ENCODE measurements at places on chromosomes 12 and 14.

GRCh38 chr14:21704338-21704737, 30.7 kb upstream of the OR4E1 start:
- no peak for DNase-seq

DNA sequence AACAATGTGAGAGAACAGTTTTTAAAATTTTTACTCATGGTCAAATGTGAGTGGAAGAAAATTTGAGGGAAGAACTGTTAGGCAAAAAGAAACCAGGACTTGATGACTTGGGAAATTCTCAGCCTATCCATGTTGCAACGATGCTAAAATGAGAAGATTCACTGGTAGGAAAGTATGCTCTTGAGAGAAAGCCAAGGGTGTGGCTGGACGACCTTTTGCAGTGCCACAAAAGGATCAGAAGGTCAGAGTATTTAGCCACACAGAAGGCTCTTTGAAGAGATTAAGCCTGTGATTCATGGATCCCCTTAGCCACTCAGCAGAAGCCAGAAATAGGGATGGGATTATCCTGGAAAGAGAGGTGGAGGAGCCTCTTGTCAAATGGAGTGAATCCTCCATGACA, 336.8 kb downstream of the LRIG3 start:
- no peak for DNase-seq

- DNase-seq, result no peak
Measured at GRCh38 chr14:77092676-77093075, 5.4 kb upstream of the CIPC start.

DNA sequence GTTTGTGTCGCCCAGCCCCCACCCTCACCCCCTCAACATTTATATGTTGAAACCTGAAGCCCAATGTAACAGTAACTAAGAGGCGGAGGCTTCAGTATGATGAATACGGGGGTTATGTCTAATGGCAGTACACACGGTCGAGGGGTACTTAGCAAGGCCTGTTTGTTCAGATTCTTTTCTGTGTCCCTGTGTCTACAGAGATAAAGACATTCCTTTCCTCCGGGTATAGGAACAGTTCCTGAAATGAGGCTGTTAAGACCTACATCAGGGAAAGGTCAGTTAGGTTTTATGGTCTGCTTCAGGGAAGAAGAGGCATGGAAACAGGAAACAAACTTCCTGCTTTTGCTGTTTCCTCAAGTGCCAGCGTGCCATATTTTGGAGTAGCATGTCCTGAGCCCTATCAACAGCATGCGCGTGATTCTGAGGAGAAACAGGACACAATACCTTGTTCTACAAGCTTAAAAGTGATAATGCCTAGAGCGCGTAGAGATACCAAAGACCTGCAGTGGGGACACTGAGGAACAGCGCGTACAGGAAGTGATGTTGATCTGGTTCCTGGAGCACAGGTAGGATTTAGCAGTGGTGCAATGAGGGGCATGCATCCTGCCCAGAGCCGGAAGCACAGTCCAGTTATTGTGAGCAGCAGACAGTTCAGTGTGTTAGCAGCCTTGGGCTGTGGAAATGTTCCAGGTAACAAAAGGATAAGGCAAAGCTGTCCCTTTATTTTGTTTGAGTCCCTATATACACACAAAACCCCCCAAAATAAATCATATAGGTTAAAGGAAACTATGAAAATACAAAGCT, 47.2 kb downstream of the FGD4 start:
- DNase-seq, result no peak

DNA sequence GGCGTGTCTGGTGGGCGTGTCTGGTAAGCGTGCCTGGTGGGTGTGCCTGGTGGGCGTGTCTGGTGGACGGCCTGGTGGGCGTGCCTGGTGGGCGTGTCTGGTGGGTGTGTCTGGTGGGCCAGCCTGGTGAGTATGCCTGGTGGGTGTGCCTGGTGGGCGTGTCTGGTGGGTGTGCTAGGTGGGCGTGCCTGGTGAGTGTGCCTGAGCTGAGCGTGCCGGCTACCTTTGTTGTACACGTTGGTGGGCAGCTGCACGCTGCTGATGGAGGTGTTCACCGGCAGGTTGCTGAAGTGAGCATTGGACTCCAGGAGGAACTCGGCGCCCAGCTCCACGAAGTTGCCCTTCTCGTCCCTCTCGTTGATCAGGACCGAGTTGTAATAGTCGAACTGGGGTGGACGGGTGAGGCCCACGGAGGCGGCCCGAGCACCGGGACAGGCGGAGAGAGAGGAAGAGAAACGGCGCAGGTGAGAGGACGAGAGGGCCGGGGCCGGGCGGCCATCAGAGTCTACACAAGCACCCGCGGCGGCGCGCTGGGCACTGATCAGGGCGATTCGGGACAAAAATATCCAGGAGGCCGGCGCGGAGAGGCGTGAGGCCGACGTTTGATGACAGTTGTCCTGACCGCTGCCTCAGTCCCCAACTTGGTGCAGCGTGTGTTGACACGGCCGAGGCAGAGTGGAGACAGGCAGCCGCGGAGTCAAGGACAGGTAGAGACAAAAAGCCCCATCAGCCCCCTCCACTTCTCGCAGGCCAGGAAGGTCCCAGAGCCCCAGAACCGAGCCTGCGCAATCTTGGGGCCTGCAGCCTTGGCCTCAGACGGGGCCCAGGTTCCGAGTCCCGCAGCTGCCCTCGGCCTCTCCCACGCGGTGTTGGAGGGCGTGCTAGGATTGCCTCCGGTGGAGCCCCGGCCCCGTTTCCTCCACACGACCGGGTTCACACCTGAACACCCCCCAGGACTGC, 10.5 kb downstream of the CACNA2D4 start:
- no peak for DNase-seq

- DNase-seq, result no peak
Measured at GRCh38 chr14:89415159-89415558, 1.9 kb downstream of the FOXN3 start.

DNA sequence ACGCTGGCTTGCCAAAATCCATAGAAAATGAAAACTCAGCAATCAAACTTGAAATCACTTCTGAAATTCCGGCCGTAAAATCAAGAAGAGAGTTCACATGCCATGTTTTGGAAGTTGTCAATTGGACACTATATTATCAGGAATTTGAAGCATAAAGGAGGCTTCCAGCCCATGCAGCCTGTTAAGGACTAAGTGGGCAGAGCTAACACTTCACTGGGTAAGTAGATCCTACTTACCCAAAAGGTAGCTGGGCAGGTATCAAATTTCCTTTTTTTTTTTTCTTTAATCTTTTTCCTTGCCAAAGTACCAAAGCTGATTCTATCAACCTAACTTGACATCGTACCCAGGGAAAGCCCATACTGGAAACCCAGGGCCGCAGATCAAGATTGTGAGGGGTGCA, 71.5 kb upstream of the ARHGAP5 start:
- DNase-seq, result no peak

DNA sequence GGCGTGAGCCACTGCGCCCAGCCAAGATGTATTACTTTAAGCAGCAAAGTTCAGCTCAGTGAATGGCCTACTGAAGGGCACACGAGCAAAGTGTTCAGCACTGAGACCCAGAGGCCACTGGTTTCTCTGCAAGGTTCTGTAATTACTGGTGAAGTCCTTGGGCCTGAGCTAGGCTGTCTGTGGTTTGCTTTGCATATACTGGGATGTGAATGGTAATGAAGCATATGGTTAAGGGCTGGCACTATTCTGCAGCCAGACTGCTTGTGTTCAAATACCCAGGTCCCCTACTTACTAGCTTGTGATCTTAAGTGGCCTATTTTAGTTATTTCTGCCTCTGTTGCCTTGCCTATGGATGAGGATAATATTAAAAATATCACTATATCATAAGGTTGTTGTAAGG, 72.0 kb downstream of the LLPH start:
- DNase-seq, result no peak

DNA sequence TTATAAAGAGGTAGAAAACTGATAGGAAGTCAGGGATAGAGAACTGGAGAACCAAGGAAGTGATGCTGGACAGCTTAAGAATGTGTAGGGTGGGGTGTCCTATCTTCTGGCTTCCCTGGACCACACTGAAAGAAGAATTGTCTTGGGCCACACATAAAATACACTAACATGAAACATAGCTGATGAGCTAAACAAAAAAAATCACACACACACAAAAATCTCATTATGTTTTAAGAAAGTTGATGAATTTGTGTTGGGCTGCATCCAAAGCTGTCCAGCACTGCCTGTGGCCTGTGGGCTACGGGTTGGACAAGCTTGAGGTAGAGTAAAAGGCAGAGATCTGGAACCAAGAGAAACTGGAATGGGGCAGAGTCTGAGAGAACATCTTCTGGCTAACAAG, 7.4 kb downstream of the GLT8D2 start:
- no peak for DNase-seq

- no peak for DNase-seq
Measured at GRCh38 chr12:92756898-92757596, 54.3 kb downstream of the PLEKHG7 start.

DNA sequence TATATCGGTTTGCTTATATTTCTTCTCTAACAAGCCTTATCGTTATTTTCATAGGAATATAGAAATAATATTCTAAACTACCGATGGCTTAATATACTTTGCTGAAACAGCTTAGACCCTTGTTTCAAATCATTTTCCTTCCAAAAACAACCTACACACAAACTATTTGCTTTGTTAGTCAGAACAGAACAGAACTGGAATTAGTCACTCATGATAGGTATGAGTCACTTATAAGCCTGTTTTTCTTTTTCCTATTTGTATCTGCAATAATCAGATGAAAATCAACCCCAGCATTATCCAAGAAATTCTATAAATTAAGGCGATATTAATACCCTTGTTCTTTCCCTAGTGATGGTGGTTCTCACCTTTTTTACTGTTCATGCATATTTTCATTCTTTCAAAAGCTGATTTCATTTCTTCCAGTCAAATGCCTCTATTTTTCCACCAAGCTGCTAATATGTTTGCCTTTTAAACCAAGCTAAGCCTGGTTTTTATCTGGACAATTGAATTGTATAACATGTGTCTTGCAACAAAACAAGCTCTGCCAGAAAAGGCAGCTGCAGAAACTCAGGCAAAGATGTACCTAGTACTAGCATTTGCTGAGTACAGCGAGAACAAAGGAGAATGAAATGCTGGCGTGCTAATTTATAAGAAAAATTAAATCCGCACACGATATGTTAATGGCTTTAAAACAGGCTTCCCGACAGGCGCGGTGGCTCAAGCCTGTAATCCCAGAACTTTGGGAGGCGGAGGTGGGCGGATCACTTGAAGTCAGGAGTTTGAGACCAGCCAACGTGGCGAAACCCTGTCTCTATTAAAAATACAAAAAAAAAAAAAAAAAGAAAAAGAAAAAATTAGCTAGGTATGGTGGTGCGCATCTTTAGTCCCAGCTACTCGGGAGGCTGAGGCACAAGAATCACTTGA, 1418.2 kb downstream of the AACS start:
- no peak for DNase-seq

- no peak for DNase-seq
Measured at GRCh38 chr12:57837864-57838562, 8.5 kb downstream of the CTDSP2 start.

DNA sequence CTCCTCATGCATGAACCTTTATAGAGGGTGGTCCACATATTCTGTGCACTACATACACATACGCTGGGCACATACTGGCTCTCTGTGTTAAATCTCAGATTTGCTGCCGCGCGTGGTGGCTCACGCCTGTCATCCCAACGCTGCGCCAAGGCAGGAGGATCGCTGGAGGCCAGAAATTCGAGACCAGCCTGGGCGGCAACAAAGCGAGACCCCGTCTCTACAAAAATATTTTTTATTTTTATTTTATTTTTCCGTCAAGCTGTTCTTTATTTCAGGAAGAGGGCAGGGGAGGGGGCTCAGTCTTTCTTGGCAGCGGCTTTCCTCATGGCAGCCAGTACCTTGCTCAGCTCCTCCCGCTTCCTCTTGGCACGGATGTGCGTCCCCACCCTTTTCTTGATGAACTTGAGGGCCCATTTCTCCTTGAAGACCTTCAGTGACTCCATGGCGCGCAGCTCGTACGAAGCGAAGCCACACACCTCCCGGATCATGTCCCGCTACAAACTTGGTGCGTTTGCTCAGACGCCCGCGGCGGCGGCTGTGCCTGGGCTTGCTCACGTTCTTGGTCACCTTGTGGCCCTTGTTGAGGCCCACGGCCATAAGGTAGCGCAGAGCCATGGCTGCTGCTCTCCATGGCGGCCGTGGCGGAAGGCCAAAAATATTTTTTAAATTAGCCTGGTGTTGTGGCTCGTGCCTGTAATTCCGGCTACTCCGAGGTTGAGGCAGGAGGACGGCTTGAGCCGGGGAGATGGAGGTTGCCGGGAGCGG, 3.2 kb downstream of the DCAF4 start:
- no peak for DNase-seq

DNA sequence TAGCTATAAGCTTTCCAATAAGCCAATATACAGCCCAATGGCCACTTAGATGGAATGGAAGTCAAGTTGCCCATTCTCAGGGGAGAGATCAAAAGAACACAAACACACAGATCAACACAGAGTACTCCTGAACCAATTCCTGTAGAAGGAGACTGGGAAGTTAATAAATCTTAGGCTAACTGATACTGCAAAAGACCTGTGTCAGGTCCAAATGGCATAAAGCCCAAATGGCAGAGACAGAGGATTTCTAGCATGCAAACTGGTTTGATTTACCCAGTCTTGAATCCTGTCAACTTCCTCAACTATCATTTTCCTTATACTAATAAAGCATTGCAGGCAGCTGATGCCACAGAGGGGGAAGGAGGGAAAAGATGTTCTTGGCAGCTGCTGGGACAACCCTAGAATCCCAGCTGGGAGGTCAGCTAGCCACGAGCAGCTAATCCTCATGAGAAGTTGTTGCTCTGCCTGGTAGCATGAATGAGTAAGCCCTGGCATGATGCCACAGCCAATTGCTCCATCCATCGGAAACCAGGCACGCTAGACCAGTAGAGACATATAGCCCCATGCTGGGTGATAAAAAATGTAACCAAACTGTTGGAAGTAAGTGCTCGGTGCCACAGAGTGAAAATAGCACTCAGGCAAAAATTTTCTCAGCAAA, 26.2 kb downstream of the ANG start:
- DNase-seq, result no peak

DNA sequence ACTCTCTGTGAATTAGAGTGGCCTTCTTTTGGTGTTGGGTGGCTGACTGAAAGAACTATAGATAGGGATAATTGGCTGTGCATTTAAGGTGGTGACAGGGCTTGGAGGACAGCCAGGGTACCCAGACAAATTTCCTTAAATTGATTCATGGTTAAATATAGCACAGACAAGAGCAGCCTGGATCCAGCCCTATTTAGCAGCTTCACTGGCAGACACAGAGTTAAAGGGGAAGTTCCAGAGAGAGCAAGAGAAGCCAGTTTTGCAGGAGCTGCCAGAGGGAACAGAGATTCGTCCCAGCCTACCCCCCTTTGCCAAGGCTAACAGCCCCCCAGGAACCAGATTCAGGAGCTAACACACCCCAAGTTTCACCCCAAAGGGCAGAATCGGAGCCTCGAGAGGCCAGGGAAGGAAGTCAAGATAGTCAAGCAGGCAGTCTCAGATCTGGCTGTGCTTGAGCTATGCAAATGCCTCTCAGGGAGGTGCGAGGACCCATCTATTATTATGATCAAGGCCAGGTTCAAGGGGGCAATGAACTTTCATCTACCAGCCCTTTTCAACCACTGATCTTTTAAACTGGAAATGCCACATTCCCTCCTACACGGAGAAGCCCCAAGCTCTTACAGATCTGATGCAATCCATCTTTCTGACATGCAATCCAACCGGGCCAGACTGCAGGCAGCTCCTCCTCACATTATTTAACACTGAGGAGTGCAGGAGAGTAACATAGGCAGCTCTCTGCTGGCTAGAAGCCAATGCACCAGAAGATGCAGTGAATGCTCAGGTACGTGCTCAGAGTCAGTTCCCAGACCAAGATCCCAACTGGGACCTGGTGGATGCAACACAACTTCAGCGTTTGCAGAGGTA, 58.2 kb downstream of the DHRS2 start:
- no peak for DNase-seq

Measured in D721Med (cell line).